IPS DF 6.9 (cell line): ENCODE measurements at places on chromosomes 1 and 21.

- no peak for DNase-seq
Observed at GRCh38 chr1:238319957-238320356, 429.2 kb upstream of the ZP4 start.

DNA sequence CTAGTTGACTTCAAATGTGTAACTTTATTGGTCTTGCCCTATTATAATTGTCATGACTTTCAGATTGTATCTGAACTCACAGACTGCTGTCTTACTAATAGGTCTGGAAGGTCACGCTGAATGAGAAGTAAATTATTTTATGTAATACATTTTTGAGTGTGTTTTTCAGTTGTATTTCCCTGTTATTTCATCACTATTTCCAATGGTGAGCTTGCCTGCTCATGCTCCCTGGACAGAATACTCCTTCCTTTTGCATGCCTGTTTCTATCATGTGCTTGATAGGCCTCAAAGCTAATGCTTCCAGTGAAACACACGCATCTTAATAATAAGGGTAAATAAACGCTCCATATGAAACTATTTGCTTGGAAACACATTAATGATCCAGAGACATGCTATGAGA, 7.3 kb downstream of the RGS4 start:
- DNase-seq, result no peak

DNA sequence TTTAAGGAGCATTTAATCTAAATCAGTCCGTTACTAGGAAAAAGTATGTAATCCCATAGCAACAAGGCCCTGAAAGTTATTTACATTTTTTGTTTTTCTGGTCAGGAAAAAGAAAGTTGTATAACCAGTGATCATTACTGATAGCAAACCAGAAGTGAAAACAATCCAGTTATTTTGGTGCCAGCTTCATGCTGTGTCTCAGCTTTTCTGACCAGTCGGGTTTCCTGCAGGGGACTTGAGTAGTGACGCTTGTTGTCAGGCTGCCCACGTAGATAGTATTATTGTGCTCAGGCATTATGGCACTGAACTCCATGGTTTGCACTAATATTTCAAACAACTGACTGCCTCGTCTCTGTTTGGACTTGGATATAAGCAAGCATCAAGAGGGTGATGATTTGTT, 55.2 kb downstream of the SASS6 start:
- DNase-seq, result no peak

- DNase-seq, result no peak
Observed at GRCh38 chr21:39955326-39955725, 88.1 kb downstream of the PCP4 start.

GRCh38 chr1:26084091-26084561, 16.7 kb upstream of the TRIM63 start:
- DNase-seq, result no peak

DNA sequence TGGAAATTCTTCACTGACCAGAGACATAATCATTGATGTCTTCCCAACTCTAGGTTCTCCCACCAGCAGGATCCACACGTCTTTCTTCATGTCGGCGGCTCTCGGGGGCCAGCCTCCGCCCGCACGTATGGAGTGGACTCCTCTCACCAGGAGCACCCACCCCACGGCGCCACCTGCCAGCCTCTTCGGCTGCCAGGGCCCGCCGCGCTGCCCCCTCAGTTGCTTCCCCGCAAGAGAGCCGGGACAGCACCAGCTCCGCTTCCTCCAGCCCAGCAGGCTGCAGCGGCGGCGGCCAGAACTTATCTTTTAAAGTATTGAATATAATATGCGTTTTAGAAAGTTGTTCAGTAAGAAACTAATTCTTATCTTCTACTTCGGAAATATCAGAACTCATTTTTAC, 273.5 kb downstream of the LIPI start:
- DNase-seq, result no peak

DNA sequence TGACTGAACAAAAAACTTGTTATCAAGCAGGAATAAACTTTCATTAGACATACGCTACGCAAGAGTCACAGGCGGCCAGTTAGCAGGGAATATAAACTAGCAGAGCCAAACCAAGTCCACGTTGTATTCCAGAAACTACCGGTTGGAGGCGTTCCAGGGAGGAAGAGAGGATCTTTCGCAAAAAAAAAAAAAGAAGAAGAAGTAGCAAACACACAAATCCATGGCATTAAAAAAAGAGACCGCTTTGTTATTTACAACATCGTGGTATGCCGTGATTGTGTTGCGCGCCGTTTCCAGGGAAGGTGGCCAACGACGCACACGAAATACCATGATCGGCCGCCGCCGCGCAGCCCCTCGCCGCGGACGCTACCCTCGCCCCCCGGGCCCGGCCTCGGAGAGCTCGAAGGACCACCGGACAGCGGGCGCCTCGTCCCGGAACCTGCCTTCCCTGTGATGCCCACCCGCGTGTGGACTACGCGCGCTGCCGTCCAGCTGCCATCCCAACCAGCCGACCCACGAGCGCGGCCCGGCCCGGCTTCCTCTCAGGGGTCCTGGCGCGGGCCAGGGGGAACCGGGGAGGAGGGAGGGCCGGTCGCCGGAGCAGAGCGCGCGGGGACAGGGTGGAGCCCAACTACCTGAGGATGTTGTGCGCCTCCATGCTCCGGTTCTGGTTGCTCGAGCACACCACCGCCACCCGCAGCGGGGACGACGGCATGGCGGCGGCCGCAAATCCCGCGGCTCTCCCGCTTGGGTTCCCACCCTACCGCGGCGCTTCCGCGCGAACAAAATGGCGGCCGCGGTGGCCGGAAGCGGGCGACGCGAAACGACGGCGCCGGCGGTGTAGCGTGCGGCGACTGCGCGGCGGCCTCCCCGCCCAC, 581 bp downstream of the SSU72 start:
- DNase-seq, result no peak

- peak; percentile 95 for DNase-seq
Observed at GRCh38 chr1:31938184-31938975, at the start of gene PTP4A2. Gene PTP4A2 (minus strand): TSS chr1:31938368. CDS start chr1:31919065, 19,303 bp downstream.

DNA sequence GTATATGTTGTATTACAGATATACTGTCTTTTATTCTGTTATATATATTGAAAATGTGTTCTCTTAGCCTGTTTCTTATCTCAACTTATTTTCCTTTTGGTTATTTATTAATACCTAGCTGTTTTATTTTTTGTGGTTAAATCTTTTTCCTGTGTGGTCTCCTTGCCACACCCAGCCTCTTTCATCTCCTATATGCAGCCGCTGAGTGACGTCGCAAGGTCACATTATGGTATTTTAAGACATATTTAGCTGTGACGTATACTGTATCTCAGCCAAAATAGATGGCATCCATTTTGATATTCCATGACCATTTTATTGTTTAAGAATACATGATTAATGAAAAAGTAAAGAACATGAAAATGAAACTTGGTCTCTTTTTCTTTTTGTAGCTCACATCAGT, 29.1 kb downstream of the CENPF start:
- DNase-seq, result no peak

DNA sequence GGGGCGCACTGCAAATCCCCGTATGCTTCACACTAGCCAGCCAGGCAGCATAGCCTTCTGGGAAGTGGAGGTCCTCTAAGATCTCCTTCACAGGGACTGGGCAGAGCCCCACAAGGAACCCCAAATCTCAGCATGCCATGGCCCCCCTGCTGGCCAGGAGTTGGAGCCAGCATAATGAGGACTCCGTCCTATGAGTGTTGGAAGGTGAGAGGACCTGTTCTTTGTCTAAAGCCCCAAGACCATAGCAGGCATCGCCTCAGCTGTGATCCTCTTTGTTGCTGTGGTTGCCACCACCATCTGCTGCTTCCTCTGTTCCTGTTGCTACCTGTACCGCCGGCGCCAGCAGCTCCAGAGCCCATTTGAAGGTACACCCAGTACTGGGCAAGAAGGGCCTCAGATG, 1.5 kb downstream of the SHISA4 start:
- DNase-seq, result no peak

GRCh38 chr1:6922096-6922931, 137.1 kb downstream of the CAMTA1 start:
- no peak for DNase-seq

DNA sequence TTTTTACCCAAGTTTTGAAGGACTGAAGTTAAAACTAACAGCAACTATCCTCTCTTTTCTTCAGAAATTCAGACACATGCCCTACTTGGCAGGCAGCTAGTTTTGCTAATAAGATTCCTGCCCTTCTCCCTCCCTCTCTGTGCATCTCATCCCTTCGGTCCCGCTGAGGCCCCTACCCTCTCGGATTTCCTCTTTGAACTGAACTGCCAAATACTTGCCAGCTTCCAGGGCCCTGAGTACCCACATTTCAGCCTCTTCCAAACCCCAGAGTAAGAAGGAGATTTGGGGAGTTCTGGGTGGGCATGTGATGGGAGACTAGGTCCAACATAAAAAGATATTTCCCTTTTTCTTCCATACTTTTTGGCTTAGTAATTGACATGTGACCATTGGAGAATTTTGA, 116.5 kb upstream of the JUN start:
- DNase-seq, result no peak

- peak; percentile 64 for DNase-seq
Observed at GRCh38 chr1:44237721-44238457, 24.6 kb downstream of the DMAP1 start.

GRCh38 chr1:64886877-64887276, 79.5 kb downstream of the JAK1 start:
- no peak for DNase-seq

DNA sequence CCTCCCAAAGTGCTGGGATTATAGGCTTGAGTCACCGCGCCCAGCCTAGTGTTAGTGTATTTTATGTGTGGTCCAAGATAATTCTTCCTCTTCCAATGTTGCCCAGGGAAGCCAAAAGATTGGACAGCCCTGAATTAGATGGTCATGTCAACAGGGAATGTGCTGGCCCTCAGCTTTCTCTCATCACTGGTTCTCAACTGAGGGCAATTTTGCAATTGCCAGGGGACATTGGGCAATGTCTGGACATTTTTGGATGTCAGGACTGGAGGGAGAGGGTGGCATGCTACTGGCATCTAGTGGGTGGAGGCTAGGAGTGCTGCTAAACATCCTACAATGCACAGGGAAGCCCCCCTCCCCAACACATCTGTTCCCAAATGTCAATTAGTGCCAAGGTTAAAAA, 95.0 kb downstream of the LAMC2 start:
- DNase-seq, result no peak
